Hematopoietic multipotent progenitor cell (in vitro differentiated cells): ENCODE measurements at places on chromosomes 1 and 21.

DNA sequence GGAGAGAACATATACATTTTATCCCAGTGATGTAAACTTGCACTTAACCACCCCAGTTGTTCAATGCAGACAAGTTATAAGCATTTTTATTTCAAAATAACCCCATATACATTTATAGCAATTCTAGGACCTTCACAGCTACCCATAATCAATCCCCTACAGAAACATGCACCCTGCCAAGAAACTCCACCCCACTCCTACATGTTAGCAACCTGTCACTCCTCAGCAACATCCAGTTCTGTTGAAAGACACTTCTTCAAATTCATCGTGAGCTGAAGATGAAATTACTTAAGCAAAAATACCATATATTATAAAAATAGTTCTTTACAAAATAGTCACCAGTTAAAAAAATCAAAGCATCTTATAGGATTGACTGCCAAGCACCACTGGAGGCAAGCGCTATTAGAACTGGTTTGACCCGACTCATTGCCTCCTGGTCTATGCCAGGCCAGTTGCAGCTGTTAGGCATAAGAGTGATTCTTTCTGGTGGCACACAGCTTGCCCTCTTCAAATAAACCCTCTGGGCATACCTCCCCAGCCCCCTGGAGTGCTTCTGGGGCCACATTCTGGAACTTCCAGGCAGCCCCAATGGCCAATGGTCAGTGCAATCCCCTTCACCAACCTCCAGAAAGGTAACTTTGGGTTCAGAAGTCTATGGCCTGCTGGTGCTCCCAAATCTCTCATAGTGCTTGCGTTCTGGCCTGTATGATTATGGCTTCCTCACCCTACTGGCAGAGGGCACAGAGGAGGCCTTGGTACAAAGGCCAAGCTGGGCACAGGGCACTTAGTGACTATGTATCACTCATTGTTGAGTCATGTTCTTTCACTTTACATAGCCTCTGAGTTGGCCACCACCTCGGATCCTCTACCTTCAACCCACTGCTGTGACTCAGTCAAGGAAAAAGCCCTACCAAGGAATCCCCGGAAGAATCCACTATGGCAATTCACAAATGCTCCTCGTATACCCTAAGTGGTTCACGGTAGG is 72.2 kb upstream of the RALGPS2 start:
- no peak for DNase-seq

- DNase-seq = no peak
These were observed 82.4 kb downstream of the WLS start for GRCh38 chr1:68149907-68150306.

DNA sequence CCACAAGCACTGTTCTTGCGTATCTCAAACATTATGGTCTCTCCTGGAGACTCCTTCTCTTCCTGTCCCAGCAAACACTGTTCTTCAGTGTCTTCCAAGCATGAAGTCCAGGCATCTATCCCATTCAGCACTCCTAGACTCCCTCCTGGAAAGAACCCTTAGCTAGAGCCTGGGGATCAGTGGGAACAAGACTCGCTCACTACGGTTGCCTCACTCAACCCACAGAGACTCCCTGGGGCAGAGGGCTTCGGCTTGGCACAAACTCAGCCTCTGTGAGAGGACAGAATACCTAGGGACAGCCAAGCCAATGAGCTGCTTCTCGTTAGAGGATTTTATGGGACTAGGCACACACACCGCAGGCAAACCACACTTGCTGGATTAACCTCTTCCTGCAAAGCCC is 86.5 kb upstream of the IPO9 start:
- no peak for DNase-seq

DNA sequence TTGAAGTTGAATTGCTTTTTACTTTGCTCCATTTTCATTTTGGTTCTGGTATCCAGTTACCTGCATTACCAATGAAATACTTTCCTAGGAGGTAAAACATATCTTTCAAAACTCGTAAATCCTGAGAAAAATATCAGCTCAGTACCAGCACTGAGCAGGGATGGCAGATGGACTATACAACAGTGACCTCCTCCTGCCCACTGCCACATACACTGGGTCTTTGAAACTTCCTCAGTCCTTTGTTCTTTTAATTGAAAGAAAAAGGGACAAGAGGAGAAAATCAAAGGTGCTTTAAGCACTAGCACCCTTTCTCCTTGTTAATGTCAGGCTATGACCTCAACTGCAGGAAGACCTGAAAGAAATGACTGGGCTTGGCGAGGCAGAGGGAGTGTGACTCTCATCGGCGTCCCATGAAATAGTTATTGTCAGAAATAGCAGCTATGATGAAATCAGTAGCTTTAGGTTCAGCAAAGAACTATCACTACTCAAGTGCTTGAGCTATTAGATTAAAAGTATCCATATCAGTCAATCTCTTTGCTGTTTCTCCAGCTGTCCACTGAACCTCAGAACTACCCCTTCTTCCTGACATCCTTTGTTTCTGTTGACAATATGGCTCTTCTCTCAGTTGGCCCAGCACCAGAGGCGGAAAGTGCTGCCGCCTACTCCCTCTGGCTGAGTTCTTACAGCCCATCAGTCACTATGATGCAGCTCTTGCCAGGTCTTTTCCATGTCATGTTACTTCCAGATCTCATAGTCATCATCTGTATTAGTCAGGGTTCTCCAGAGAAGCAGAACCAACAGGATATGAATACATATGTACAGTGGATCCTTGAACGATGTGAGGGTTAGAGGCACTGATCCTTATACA is 207.0 kb upstream of the MAP1LC3C start:
- DNase-seq = no peak

DNA sequence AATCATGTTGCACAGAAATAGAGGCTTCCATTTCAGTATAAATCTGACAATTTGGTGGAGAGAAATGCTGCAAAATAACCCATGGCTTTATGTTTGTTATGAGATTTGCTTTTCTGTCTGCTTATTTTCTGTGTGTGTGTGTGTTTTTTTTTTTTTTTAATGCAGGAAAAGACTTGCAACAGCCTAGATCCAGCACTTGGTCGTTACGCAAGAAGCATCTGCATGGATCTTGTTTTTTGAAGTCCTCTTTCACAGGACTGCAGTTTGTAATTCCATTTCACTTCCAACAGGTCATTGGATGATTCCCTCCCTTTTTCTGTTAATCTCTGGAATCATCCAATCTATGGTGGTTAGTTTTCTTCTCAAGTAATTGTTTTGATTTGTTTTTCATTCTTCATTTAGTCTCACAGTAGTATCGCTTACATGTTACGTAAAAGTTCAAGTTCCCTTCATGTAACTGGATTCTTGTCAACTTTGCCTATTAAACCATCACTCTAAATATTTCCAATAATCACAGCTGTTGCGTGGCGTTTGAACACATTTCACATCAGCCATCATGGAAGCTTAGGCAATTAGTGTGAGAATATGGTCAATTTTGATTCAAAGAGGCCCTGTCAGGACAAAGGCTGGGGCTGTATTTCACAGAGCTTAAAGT is 312.9 kb downstream of the NFIA start:
- DNase-seq = no peak

- DNase-seq = no peak
These were observed 28.0 kb downstream of the GRIK3 start for GRCh38 chr1:37006132-37006868.

DNA sequence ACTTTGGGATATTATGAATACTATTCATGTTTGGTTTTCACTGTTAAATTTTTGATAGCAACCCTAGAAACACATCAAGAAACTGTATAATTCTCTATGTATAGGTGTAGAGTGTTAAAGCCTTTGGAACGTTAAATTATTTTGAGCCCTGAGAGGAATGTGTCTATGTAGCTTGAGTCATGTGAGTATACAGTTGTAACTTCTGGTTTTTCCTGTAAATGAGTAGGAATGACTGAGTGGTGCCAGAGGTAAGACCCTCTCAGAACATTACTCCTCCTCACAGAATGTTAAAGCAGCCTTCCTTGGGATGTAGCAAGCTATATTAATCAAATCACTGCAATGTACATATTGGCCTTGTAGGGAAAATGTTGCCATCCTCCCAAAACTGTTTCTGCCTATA is 69.0 kb downstream of the C1orf21 start:
- no peak for DNase-seq

GRCh38 chr1:150271291-150271959 is 1.2 kb upstream of the C1orf54 start:
- DNase-seq = no peak

DNA sequence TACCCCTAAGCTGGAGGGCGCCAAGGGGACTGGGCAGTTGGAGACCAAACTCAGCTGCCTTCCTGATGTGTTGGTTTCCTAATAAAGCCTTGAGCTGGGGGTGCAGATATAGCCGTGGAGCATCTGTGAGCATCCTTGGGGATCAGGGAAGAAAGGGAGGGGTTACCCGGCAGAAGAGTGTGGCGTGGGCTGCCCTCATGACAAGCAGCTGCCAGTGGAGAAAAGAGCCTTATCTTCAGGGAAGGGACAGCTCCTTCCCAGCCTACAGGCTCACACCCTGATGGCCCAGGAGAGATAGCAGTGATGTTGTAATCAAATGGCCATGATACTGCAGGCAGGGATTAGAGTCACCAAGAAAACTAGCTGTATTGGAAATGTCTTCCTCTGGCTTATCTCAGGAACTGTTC is 10.8 kb upstream of the NFASC start:
- DNase-seq = no peak

GRCh38 chr1:212645546-212646543 is 37.3 kb downstream of the ATF3 start:
- peak; percentile 63 for DNase-seq

DNA sequence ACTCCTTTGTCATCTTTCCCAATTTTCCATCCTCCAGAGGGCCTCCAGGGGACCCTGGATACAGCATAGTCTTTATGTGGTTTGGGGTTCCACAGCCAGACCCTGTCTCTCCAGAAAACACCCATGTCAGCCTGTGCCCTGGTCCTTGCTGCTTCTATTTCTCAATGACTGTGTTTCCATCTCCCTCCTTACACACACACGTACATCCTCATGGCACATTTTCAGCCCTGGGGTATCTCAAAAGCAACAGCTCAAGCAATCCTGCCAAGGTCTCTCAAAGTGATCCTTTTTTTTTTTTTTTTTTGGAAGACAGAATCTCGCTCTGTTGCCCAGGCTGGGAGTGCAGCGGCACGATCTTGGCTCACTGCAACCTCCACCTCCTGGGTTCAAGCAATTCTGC is 22.3 kb downstream of the QSOX1 start:
- no peak for DNase-seq

- DNase-seq = no peak
These were observed 15.5 kb downstream of the LEPR start for GRCh38 chr1:65435987-65436386.

DNA sequence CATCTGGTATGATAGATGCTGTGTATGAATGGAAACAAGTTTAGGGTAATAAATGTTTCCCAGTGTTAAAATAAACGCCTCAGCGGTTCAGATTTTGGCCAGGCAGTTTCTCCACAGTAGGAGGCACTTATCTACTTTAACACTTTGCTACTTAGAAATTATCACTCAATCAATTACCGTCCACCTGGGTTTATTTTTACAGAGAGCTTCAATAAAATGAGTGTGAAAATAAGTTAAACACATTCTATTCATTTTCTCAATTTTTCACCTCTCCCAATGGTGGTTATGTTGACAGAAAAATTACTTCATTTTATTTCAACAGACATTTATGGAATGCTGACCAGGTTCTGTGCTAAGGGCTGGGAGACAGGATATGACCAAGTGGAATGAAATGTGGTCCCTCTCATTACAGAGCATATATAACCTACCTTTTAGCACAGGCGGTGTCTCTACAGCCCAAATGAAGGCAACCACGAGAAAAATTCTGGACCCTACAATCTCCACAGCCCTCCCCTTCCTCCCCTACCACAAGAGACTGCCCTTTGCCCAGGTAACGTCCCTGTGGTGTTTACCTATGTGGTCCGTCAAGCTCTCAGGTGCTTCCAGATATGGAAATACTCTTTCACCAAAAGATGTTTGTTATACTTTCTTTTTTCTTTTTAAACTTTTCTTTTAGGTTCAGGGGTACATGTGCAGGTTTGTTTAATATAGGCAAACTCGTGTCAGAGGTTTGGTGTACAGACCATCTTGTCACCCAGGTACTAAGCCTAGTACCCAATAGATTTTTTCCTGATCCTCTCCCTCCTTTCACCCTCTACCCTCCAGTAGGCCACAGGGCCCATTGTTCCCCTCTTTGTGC is 105.5 kb downstream of the HLCS start:
- no peak for DNase-seq

DNA sequence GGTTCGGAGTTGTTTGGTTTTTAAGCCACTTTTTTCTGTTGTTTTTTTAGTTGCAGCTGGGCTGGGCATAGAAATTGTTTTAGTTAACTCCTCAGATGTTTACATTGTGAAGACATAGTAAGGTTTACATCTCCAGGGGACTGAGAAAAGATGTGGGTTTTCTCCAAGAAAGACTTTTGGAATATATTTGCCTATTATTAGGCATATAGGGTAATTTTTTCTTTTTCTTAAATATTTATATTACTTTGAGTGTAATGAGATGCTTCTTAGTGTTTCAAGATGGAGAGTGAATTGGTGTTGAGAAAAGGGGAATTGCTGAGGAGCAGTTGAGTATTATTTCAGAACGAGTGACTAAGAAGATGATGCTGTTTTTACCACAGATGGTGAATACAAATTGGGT is 26.6 kb upstream of the PIGK start:
- DNase-seq = no peak

DNA sequence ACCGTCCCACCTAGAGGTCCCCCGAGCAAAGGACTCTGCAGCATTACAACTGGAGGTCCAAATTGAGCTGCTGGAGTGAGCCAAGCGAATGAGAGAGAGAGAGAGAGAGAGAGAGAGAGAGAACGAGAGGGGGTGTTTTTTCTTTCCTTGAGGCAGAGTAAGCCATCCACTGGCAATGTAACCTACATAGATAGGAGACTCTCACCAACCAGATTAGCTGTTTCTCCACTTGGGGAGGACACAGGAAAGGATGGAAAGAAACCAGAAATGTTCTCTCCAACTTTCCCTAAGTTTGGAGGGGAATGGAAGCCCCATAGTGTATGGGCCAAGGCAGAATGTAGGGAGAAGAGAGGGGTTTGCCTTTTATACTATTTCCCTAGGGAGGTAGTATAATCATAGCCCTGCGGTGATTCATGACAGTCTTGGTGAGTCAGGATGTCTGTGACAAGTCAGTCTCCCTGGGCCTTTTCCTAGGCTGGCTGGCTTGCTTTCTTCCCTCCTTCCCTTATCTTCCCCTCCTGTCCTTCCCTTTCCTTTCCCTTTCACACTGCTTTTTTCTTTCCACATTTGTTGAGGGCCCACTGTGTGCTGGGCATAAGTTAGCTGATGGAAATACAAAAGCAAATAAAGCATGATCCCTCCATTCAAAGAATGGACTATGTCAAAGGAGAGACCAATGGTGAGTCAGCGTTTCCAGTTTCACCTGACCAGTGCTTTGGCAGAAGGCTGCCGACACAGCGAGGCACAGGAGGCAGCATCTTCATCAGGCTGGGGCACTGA is 7.1 kb downstream of the FNDC7 start:
- no peak for DNase-seq
